ENCODE measurements at places on chromosomes 2 and 18. TPM values are rescaled to one million over a fixed set of nuclear protein-coding genes. Genes with fewer than 3 reads are reported as not detected.

GRCh38 chr18:693466-694187 lies 18.8 kb downstream of the ENOSF1 start:
- no peak for DNase-seq
- H3K36me3 ChIP-seq: peaks cover 81% of the 10 kb centered on the region
- no peak overlapping the region for H3K27ac ChIP-seq

GRCh38 chr2:161556440-161556839 lies 67.8 kb upstream of the SLC4A10 start:
- no peaks in the 10 kb centered on the region for H3K36me3 ChIP-seq
- no peak overlapping the region for H3K4me3 ChIP-seq

DNA sequence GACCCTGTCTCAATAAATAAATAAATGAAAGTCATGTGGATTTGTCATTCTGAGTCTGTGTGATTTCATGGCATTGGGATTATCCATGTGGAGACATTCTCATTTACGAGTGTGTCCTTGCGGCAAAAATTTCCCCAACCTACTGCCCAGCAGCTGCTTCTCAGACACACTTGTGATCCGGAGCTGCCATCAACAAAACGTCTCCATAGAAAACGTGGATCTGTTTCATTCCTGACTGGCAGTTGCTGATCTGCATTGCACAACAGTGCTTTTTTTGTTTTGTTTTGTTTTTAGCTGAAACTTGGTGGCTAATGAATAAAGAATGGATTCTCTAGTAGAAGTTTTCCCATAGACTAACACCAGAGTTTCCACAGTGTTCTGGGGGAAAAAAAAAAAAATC lies 74.7 kb downstream of the TGIF1 start:
- H3K27me3 ChIP-seq: no peaks in the 10 kb centered on the region
- no peak overlapping the region for H3K4me3 ChIP-seq
- no peaks in the 10 kb centered on the region for H3K4me1 ChIP-seq
- no peaks in the 10 kb centered on the region for H3K36me3 ChIP-seq
- no peak overlapping the region for H3K27ac ChIP-seq

GRCh38 chr2:46447649-46448048 lies 31.7 kb upstream of the TMEM247 start:
- H3K4me1 ChIP-seq: no peaks in the 10 kb centered on the region
- no peaks in the 10 kb centered on the region for H3K27me3 ChIP-seq
- H3K4me3 ChIP-seq: no peak overlapping the region
- no peak for DNase-seq
- no peaks in the 10 kb centered on the region for H3K36me3 ChIP-seq

DNA sequence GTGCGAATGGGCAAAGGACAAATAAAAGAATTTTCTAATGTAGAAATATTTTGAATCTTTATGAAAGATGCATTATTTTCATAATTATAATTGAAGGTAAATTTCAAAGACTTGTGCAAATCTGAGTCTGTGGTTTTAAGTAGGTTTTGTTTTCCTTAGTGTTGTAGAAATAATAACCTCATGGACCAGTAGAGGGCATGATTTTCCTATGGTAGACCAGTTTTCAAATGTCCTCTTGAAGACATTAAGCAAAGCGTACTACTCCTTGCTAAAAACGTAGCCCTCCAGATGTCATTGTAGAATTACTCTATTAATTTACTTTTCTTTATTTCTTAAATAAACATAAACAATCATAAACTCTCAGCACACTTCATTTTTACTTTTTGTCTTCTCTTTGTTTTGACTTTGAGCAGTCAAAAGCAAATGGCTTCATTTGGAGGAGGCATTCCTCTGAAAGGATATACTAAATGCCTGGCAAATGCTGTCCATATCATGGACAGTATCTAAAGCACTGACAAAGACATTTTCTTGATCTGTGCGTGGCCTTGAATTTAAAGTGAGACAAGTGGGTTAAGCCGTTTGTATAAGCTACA lies 85.8 kb upstream of the FAM237A start:
- H3K4me1 ChIP-seq: no peaks in the 10 kb centered on the region
- no peak for DNase-seq
- H3K27ac ChIP-seq: no peak overlapping the region
- no peaks in the 10 kb centered on the region for H3K27me3 ChIP-seq
- no peaks in the 10 kb centered on the region for H3K36me3 ChIP-seq

DNA sequence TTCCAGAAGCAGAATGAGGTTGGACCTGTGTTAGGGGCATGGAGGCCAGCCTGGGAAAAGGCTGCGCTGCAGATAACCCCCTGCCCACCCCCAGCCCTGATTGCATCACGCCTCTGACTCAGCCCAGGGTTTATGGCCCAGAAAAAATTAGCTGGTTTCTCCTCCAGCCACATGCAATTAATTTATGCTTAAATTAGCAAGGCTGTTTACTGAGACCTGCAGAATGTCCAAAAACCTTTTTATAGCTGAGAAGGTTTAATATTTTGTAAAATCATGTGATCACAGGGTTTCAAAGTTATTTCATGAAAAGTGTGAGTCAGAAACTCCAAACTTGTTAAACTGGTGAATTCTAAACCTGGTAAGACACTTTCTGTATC lies 123.1 kb upstream of the HDAC4 start:
- no peaks in the 10 kb centered on the region for H3K4me1 ChIP-seq
- H3K27ac ChIP-seq: no peak overlapping the region
- no peaks in the 10 kb centered on the region for H3K27me3 ChIP-seq
- no peak overlapping the region for H3K4me3 ChIP-seq
- no peak for DNase-seq

- H3K27ac ChIP-seq: no peak overlapping the region
- no peak overlapping the region for H3K4me3 ChIP-seq
- H3K4me1 ChIP-seq: peaks cover 23% of the 10 kb centered on the region
- no peaks in the 10 kb centered on the region for H3K36me3 ChIP-seq
Observed at GRCh38 chr2:11478899-11479605, 13.1 kb upstream of the E2F6 start.

The SCYGR3 gene
- not detected for total RNA-seq

GRCh38 chr2:209472112-209472832 lies 48.4 kb downstream of the MAP2 start:
- DNase-seq: no peak
- H3K27me3 ChIP-seq: no peaks in the 10 kb centered on the region
- peaks cover 11% of the 10 kb centered on the region for H3K4me1 ChIP-seq
- H3K4me3 ChIP-seq: no peak overlapping the region
- no peak overlapping the region for H3K27ac ChIP-seq

The LAMA1 gene
- 2.7 TPM for total RNA-seq

The KRCC1 gene
- total RNA-seq: 11.7 TPM

The CD8B2 gene
- 0.19 TPM for total RNA-seq

GRCh38 chr2:8606649-8607550 lies 75.0 kb upstream of the ID2 start:
- no peak for DNase-seq
- H3K4me3 ChIP-seq: no peak overlapping the region
- H3K27me3 ChIP-seq: peaks cover 2% of the 10 kb centered on the region
- H3K4me1 ChIP-seq: no peaks in the 10 kb centered on the region
- H3K36me3 ChIP-seq: no peaks in the 10 kb centered on the region

GRCh38 chr2:236525411-236525997 lies 44.1 kb upstream of the ACKR3 start:
- H3K27me3 ChIP-seq: no peaks in the 10 kb centered on the region
- H3K36me3 ChIP-seq: no peaks in the 10 kb centered on the region
- no peaks in the 10 kb centered on the region for H3K4me1 ChIP-seq
- H3K4me3 ChIP-seq: no peak overlapping the region

DNA sequence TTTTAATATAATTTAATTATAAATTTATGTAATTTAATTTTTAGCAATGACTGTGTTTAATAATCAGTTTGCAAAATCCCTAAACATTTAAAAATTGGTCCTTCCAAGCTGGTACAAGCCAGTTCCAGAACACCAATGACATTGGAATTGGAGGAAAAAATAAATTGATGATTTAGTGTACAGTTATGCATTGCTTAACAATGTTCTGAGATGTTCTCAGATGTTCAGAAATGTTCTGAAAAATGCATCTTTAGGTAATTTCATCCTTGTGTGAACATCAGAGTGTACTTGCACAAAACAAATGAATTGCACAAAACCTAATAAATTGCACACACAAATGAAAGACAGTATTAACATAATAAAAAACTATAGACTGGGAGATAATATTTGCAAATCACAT lies 95.2 kb downstream of the TRIB2 start:
- no peaks in the 10 kb centered on the region for H3K27me3 ChIP-seq
- H3K4me3 ChIP-seq: no peak overlapping the region
- H3K27ac ChIP-seq: no peak overlapping the region
- DNase-seq: no peak
- H3K36me3 ChIP-seq: no peaks in the 10 kb centered on the region
- H3K4me1 ChIP-seq: no peaks in the 10 kb centered on the region

DNA sequence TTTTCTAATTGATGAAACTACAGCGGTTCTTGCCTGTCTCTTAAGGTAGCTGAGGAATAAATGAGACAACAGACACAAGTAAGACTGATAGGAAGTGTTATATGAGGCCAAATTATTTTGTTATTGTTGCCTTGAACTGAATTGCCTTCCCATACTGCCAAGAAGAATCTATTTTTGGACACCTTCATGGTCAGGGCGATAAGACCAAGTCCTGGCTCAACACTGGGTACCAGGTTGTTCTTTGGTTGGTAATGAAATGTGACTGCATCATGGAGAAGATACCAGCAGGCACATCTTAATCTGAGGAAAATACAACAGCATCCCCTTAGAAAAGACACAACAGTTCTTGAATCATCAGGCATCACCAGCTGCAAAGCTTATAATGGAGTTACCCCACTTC lies 23.7 kb downstream of the MSGN1 start:
- H3K36me3 ChIP-seq: no peaks in the 10 kb centered on the region
- H3K4me3 ChIP-seq: no peak overlapping the region
- no peak for DNase-seq
- no peak overlapping the region for H3K27ac ChIP-seq

The ASNSD1 gene
- 72.0 TPM for total RNA-seq

The SULT1C2 gene
- not detected for total RNA-seq

GRCh38 chr2:163698857-163699256 lies 37.0 kb downstream of the FIGN start:
- no peak overlapping the region for H3K27ac ChIP-seq
- no peaks in the 10 kb centered on the region for H3K27me3 ChIP-seq
- no peak for DNase-seq
- no peaks in the 10 kb centered on the region for H3K4me1 ChIP-seq

DNA sequence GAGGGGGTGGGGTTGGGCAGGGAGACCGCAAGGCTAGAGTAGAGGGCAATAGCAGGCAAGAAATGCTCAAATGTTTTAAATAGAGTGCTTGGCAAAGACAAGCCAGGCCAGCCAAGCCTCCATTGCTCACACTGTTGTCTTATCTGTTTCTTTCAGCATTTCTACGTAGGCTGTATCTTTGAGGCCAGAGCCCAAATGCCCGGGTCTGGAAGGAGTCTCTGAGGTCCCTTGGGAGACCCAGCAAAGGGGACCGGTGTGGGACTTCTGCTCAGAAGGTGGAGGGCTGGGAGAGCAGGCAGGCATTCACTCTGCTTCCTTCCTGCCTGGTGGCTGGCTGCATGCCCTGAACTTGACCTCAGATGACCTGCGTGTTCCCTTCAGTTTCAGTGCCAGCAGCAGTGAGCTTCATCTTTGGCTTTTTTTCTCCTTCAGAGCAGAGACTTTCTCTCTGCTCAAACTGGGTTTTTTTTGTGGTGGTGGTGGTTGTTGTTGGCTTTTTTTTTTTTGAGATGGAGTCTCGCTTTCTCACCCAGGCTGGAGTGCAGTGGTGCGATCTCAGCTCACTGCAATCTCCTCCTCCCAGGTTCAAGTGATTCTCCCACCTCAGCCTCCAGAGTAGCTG lies 13.7 kb upstream of the TET3 start:
- no peak overlapping the region for H3K4me3 ChIP-seq
- H3K27ac ChIP-seq: no peak overlapping the region
- H3K4me1 ChIP-seq: peaks cover 18% of the 10 kb centered on the region
- DNase-seq: no peak
- H3K27me3 ChIP-seq: no peaks in the 10 kb centered on the region
- no peaks in the 10 kb centered on the region for H3K36me3 ChIP-seq

DNA sequence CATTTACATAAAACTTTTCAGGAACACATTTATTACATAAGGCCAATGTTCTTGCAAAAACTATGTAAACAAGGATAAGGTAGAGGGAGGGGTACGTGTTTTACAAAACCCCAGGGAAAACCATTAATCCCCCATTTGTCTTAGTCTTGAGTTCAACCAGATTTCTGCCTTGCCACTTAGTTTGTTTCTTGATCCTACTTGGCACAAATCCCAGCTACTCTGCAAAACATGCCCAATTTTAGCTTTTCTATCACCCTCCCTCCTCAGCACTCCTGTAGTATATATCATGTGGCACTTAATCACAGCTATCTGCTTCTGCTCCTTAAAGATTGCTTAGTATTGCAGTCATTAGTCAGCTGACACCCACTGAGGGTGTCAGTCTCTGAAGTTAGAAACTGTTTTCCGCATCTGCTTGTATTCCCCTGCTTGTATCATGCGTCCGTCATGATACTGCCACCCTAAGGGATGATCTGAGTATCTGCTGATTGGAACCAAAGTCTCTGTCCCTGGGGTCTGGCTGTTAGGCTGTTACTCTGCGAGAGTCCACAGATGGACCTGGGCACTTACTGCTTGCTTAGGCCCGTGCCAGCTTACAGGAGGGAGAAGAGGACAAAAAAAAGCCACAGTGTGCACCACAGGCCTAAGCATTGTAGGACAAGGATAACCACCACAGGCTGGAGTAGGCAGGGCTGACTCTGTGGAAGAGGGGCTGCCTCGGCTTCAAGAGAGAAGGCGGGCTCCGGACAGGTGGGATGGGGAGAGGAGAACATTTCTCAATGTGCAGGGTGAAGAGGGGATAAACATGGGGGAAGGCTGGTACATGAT lies 82.2 kb downstream of the EPAS1 start:
- no peak overlapping the region for H3K4me3 ChIP-seq
- H3K36me3 ChIP-seq: peaks cover 100% of the 10 kb centered on the region
- no peak overlapping the region for H3K27ac ChIP-seq
- no peak for DNase-seq

The NEU2 gene
- not detected for total RNA-seq

- H3K27me3 ChIP-seq: no peaks in the 10 kb centered on the region
- no peak for DNase-seq
- no peaks in the 10 kb centered on the region for H3K4me1 ChIP-seq
- no peaks in the 10 kb centered on the region for H3K36me3 ChIP-seq
Observed at GRCh38 chr18:43571078-43571689, 293.9 kb upstream of the SYT4 start.

The CNDP1 gene
- total RNA-seq: not detected

- no peak overlapping the region for H3K4me3 ChIP-seq
- no peaks in the 10 kb centered on the region for H3K27me3 ChIP-seq
- H3K27ac ChIP-seq: no peak overlapping the region
- peaks cover 89% of the 10 kb centered on the region for H3K36me3 ChIP-seq
- DNase-seq: no peak
- H3K4me1 ChIP-seq: no peaks in the 10 kb centered on the region
Observed at GRCh38 chr2:100968146-100969145, 33.6 kb upstream of the RPL31 start.

The PIEZO2 gene
- 2.1 TPM for total RNA-seq

The CLEC4F gene
- total RNA-seq: 0.15 TPM

DNA sequence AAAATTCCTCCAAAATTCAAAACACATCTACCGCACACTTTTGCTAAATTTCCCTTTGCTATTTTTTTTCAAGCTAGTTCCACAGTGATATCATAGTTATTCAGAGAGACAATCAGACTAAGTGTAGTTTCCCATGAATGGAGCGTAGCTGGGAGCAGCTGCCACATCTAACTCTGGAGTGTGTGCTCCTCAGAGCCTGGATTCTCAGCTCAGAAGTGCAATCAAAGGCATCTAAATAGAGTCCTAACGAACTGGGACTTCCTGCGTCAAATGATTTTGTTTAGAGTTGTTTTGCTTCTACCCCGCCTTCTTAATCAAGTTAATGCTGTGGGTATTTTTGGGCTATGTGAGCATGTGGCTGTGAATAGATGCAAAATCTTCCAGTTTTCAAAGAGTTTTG lies 160.3 kb downstream of the TMEM18 start:
- no peak overlapping the region for H3K27ac ChIP-seq
- H3K36me3 ChIP-seq: no peaks in the 10 kb centered on the region
- H3K4me3 ChIP-seq: no peak overlapping the region
- H3K4me1 ChIP-seq: no peaks in the 10 kb centered on the region

- no peak overlapping the region for H3K27ac ChIP-seq
- H3K4me1 ChIP-seq: no peaks in the 10 kb centered on the region
- H3K36me3 ChIP-seq: no peaks in the 10 kb centered on the region
Observed at GRCh38 chr2:152134488-152135280, 35.8 kb upstream of the CACNB4 start.
